Activated CD4-positive, alpha-beta T cell treated with anti-CD3 and anti-CD28 coated beads, Interleukin-2, amount 10 ng/mL, durations not matched to agents 24 days and 14 days (primary cell): ENCODE measurements at places on chromosomes 2 and 18. TPM values are rescaled to one million over a fixed set of nuclear protein-coding genes. Genes with fewer than 3 reads are reported as not detected.

DNA sequence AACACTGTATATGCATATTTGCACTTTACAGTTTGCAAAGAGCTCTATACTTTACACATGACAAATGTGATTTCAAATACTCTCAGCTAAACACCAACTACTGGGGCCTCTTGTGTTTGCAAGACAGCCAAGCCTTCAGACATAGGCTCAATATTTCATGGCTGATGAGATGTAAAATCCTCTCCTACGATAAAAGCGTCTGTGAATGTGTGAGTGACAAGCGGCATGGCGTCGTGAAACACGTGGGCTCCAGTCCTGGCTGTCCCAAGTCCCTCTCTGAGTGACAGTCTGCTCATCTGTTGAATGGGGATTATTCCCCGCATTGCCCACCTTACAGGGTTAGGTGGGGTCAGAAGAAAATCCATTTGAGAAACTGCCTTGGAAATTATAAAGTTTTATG is 489.8 kb downstream of the RNF144A start:
- no peak for DNase-seq

DNA sequence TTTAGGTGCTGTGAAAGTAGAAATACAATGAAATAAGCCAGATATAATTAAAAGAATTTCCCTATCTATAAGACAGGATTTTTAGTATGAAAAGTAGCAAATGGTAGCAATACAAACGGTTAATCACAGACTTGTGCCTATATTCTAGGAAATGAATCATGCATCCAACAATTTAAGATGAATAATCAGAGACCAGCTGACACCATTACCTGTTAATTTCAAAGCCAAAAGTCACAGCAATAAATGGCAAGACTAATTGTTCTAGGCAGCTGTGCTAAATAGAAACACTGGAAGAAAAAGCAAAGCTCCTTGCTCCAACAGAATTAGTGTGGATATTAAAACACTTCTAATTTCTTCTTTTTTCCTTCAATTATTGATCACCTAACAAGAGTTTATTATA is 35.1 kb upstream of the MPP4 start:
- DNase-seq = no peak

The UGT1A10 gene
- not detected in 2 replicates for total RNA-seq

The RETSAT gene
- 21.0 and 25.0 TPM in 2 replicates for total RNA-seq

The PRSS56 gene
- not detected in 2 replicates for total RNA-seq

DNA sequence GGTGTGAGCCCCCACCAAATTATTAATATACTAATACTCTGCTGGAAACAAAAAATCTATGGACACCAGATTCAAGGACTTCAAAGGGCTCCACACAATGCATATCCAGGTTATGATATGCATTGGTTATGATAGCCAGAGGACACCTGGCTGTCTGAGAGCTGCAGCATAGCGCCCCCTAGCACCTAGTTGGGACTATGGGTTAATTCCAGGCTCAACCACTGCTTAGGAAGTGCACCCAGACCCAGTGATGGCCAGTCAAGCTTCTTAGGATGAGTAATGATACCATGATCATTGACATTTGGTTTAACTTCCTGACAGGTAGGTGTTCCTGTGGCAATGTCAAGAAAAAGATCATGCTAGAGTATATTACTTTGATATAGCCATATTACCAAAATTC is 3.8 kb upstream of the FRZB start:
- no peak for DNase-seq

GRCh38 chr2:198385856-198386255 is 581.5 kb downstream of the PLCL1 start:
- no peak for DNase-seq

- DNase-seq = no peak
Measured at GRCh38 chr2:9330612-9331270, 92.6 kb downstream of the ITGB1BP1 start.

The GLI2 gene
- 0.09 and 0.14 TPM in 2 replicates for total RNA-seq

GRCh38 chr2:186699742-186700141 is 5.9 kb downstream of the FAM171B start:
- DNase-seq = no peak

- no peak for DNase-seq
Measured at GRCh38 chr2:122391726-122392125, 636.3 kb downstream of the TSN start.
